ENCODE measurements at places on chromosomes 12 and 14.

DNA sequence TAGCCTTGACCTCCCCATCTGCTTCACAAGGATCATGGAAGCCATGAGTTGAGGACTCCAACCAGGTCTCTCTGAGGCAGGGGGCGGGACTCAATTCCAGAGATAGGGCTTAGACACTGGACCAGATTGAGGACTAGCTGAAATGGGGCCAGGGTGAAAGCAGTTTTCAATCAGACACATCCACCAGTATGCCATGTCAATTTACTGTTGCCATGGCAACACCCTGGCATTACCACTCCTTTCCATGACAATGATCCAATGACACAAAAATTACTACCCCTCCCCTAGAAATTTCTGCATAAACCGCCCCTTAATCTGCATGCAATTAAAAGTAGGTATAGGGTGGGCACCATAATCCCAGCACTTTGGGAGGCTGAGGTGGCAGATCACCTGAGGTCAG, 18.6 kb upstream of the DCAF5 start:
- DNase-seq = no peak

DNA sequence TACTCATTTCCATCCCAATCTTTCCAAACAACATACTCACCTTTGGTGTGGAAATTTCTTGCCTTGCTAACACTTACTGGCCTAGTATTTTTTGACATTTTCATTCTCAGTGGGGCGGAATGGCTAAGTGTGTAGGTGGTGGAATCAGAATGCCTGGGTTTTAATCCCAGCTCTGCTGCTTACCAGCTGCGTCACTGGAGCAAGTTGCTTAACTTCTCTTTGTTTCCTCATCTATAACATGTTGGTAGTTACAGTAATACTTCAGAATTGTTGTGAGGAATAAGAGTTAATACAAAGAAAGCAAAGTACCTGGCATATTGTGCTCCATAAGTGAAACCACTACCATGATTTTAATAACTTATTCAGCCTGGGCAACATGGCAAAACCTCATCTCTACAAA, 3.0 kb upstream of the FAM177A1 start:
- DNase-seq = no peak

DNA sequence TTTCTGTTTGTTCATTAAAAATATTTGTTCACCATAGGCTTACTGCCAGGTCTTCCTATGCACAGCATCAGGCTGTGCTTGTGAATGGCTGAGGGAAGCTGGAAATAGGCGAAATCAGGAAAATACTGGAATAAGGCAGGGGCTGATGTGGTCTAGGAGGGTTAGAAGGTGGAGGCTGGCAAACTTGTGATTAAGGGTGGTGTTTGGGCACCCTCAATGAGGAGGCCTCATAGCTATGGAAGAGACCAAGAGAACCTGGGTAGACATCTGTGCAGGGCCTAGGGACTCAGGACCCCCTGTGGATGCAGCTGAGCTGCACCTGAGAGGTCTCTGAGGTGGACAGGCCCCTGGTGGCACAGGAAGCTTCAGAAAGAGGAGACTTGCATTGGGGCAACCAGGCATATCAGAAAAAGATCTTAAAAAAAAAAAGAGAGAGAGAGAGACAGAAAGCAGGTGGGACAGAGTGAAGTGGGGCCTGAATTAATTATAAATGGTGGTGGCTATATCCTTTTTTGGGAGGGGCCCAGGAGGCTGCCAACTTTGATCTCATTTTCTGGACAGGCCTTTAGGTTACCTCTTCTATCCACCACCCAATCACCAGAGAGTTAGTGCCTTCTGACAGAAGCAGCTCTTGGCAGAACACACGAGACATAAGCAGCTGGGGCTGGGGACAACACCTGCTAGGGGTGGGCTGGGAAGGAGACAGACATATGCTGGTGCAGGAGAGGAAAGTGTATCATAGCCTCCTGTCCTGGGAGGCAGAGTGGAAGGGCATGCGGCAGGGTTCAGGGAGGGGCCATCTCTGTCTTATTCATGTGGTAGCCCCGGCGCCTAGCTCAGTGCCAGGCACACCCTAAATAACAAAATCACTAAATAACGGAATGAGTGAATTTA, 46.7 kb upstream of the ATP23 start:
- no peak for DNase-seq

- no peak for DNase-seq
Observed at GRCh38 chr12:19771858-19772257, 332.6 kb downstream of the AEBP2 start.

DNA sequence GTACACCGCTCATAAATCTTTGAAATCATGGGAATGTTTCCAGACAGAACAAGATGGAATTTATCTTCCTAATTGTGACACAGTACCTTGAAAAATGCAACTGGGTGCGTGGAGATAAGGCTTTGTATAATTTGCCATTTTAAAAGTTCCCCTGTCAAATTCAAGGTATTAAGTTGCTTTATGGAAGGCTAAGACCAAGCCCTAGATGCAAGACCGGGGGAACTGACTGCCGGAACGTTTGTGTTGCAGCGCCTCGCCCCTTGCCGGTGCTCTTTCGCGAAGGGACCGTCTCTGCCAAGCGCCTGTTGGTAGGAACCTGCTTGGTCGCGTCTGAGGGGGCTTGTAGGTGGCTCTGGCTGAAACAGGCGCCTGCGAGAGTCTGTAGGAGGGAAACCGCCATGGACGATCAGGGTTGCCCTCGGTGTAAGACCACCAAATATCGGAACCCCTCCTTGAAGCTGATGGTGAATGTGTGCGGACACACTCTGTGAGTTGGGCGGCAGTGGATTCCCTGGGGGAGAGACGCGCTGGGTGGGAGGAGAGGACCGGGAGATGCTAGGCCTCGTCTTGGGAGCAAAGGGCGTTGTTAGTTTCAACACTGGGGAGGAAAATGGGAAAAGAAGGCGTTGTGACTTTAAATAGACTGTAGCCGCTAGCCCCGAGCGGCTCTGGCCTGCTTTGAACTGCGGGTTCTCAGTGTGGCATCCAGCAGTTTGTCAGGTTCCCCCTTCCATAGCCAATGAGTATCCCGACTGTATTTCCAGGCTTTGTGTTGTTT, at the start of gene MNAT1:
TSS of gene MNAT1 (plus strand) at position 297 of the 778 bp plus-strand sequence. CDS start at position 399, 102 bp downstream.
- DNase-seq = peak; percentile 85

GRCh38 chr12:3033539-3033867, 43.7 kb upstream of the TSPAN9 start:
- DNase-seq = no peak

GRCh38 chr12:34625116-34625515, 602.8 kb downstream of the ALG10 start:
- DNase-seq = no peak

GRCh38 chr14:20614038-20614840, 23.1 kb upstream of the RNASE12 start:
- DNase-seq = no peak

DNA sequence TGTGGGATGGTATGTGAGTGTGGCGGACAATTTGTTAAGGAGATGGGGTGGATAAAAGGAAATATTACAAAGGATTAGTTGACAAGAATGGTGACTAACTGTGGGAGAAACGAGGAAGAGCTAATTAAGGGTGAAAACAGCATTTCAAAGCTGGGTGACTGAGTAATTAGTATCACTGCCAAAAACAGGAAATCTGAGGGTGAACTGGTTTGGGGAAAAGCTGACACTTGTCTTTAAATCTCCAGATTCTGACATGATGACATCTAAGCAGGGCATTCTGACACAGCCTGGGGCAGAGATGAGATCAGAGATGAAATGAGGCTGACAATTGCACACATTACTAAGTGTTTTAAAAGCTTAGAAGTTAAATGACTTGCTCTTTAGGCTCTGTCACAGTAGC, 42.4 kb upstream of the CCDC175 start:
- no peak for DNase-seq

- DNase-seq = no peak
Observed at GRCh38 chr14:61535458-61535857, 159.9 kb upstream of the HIF1A start.

- DNase-seq = no peak
Observed at GRCh38 chr14:93061380-93062012, 54.2 kb downstream of the ITPK1 start.

DNA sequence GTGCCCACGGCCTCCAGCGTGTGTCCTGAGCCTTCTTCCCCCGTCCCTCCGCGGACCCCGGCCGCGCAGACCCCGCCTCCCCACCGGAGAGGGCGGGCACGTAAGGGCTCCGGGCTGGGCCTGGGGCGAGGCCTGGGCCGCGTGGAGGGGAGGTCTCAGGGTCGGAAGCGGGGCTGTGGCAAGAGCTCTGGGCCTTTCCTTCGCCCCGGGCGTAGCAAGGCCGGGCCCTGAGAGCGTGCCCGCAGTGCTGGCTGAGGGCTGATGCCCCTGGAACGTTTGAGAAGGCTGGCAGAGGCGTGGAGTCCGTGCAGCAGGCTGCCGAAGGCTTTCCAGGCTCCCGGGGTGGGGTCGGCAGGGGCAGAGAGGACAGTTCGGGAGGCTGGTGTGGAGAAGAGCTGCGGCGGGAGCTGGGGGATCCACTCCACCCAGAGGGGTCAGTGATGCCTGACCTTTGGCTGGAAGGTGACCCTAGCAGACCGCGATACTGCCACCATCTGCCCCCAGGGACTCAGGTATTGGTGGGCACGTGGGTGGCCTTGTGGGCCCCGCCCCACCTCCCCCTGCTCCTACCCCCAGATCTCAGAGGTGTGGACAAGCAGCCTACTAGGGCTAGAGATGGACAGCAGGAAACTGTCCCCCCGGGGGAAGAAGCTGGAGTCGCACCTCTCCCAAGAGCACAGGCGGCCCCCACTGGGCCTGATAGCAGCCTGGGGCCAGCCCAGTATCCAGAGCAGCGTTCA, 558 bp downstream of the TEX22 start:
- DNase-seq = peak; percentile 55

DNA sequence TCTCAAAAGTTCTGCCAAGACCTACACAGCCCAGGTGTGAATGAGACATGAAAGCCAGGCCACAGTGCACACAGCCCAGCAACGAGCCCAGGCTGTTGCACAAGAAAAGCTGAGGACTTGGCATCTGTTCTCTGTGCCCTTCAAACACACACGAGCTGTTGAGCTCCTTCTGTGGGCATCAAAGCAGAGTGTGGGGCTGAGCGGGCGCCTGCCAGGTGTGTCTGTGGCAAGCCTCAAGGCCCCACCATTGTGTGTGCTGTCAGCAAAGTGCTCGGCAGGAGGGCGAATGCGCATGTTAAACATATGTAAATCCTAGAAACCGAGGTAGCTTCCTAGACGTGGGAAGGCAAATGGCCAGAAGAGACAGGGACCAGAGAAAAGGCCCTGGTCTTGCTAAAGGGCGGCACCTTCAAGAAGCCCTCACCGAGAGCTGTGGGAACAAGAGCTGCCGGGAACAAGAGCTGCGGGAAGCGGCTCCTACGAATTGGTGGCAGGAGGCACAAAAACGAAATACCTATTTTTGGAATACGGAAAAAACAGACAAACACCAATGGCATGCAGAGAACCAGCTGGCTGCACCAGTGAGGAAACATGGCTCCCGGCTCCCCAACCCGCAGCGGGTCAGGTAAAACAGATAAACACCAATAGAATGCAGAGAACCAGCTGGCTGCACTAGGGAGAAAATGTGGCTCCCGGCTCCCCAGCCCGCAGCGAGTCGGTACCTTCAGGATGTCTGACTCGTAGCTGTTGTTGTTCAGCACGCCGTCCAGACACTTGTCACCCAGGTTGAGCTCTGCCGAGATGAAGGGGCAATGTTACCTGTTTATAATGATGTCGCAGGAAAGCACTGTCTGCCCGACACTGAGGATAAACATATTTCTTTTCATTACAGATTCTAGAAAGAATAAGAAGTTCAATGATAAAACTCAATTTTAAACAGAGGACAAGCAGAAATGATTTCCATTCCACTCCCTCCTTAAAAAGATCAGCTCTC, 19.0 kb upstream of the GOLGA3 start:
- no peak for DNase-seq

GRCh38 chr14:22561366-22561660, 27.7 kb downstream of the DAD1 start:
- no peak for DNase-seq

- DNase-seq = no peak
Observed at GRCh38 chr12:116984098-116984497, 73.3 kb downstream of the FBXW8 start.

GRCh38 chr12:110501399-110501751, 536 bp downstream of the VPS29 start:
- DNase-seq = no peak

- no peak for DNase-seq
Observed at GRCh38 chr12:131383741-131384543, 326.9 kb upstream of the SFSWAP start.

Measured in activated CD8-positive, alpha-beta T cell treated with anti-CD3 and anti-CD28 coated beads, Interleukin-2, amount 10 ng/mL, durations not matched to agents 7 days and 5 days (primary cell).